ENCODE measurements at places on chromosomes 7 and 10.

DNA sequence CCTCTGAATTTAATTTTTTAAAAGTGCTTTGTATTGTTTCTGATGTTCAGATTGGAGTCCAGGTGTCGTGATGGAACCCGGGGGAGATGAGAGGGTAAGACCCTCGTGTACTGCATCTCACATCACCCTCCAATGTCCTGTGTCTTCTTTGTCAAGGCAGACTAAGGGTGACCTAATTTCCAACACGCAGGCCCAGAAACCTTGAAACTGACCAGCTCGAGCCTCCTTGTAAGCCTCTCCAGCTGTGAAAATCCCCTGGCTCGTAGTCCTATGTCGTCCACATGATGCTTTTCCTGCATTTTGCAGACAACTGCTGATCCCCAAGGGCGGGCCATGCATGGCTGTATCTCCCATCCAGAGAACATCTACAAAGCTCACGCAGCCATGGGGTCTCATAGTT lies 220.2 kb downstream of the ARHGAP12 start:
- no peak for DNase-seq

GRCh38 chr7:13742811-13743210 lies 246.7 kb downstream of the ETV1 start:
- peak; percentile 44 for DNase-seq

DNA sequence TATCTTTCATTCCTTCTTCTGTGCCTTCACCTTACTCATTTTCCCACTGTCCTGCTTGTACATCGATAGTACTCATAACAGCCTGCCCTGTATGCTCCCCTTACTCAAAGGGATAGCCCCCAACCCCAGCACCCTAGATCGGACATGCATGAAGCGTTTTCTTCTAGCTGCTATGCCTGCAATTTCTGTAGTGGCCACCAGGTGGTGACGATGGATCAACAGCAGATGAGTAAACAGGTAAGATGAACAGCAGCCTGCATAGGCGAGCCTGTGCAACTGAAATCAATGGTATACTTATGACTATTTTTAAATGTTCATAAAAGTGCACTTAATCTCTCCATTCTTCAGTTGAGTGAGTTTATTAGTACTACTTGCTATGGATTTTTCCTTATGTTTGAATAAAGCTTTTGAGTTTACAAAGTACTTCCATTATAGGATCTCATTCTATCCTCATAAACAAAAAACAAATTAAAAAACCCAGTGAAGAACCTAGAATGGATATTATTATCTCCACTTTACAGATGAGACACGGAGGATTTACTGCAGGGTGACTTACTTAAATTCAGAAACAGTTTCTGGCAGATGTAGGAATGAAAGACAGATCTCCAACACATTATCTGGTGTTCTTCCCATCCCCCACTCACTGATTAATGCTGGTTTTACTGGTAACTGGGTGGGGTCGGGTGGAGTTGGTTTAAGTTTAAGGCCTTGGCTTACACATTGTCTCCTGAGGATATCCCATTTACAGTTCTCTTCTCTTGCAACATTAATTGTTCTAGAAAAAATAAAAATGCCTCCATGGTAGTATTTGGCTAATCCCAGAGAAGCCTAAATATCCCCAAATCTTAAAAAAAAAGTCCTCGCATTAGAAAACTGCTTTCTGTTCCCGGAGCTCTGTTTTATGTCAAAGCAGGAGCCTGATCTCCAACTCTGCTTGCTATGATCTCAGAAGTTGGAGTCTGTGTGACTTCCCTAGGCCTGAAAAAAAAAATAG lies 222.1 kb downstream of the GLI3 start:
- no peak for DNase-seq

DNA sequence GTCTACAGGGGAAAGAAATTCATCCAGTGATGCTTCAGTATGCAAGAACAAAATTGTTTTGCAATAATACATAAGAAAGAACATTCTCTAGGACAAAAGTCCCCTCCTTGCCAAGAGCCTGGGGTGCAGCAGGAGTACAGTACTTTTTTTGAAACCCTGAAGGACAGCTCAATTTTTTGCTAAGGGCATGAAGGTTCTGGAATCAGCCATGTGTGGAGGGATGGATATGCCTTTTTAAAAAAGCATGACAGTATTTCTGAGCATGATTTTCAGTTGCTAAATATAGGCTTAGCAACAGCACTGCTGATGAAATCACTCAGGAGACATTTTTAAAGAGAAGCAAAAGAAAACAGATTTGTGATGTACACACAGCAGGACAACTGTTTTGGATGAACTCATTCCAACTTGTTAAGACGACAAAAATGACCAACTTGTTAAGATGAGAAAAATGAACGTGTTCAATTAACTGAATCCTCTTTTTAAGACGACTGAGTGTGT lies 39.3 kb downstream of the HBP1 start:
- no peak for DNase-seq
